ENCODE measurements at places on chromosomes 13 and 19.

DNA sequence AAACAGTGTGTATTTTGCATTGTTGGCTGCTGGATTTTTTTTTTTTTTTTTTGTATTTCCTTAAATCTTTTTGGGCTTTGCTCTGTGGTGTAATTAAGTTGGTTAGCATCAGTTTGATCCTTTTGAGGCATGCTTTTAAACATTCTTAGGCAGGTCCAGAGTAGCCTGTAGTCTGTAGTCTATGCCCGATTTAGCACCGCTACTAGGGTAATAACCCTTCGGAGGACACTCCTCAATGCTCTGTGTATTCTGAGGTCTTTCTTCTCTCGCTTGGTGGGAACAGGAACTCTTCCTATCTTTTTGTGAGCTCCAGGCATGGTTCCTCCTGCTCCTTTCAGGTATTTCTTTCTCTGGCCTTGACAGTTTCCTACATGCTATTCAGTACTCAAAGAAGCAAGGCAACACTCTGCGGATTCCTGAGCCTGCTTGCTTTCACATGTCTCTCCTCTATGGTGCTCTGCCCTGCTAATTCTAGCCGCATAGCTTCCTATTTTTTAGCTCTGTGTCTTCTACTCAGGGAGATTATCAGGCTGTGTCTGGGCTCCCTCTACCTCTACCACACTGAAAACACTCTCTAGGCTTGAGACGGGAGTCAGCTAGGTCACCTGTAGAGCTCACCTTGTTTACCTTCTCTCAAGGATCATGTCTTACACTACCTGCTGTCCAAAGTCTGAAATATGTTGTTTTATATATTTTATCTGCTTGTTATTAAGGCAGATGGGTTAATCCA, 195.1 kb downstream of the NDFIP2 start:
- no peak for DNase-seq

DNA sequence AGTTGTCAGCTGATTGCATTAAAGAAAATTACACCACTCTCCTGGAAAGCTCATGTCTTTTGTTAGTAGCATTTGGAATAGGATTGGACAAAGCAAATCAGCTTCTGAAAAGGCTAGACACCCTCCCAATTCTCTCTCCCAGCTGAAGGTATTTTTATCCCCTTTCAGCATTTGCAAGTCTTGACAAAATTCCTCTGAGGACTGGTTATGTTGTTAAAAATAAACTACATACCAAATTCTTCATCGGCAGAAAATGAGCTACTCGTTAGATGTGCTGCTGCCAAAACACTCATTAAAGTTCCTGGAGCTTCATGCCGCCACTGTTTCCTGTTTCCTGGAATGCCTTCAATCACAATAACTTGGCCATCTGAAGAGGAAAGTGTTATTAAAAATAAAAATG, 37.1 kb downstream of the UTP14C start:
- no peak for DNase-seq

DNA sequence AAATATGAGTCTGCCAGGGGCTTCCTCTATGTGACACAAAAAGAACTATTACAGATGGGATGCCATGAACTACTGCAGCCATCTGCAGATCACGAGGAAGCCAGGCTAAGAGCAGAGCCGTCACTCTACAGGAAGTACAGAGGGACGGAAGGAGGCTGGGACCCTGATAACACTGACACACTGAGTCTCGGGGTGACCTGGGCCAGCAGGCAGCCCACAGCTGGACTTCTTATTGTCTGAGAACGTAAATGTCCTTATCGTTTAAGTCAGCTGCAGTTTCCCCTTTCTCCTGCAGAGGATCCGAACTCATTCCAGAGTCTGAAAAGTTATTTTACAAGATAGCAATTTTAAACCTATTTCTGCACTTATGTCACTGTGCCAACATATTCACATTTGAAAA, 20.7 kb downstream of the PARP4 start:
- no peak for DNase-seq

DNA sequence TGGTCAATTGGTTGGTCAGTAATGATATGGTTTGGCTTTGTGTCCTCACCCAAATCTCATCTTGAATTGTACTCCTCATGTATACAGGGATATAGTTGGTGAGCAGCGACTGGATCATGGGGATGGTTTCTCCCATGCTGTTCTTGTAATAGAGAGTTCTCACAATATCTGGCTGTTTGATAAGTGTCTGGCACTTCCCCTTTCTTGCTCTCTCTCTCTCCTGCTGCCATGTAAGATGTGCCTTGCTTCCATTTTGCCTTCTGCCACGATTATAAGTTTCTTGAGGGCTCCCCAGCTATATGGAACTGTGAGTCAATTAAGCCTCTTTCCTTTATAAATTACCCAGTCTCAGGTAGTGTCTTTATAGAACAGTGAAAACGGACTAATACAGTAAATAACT, 120.7 kb downstream of the TRPC4 start:
- DNase-seq: no peak

- no peak for DNase-seq
Measured at GRCh38 chr13:40194224-40194806, 472.1 kb downstream of the FOXO1 start.

DNA sequence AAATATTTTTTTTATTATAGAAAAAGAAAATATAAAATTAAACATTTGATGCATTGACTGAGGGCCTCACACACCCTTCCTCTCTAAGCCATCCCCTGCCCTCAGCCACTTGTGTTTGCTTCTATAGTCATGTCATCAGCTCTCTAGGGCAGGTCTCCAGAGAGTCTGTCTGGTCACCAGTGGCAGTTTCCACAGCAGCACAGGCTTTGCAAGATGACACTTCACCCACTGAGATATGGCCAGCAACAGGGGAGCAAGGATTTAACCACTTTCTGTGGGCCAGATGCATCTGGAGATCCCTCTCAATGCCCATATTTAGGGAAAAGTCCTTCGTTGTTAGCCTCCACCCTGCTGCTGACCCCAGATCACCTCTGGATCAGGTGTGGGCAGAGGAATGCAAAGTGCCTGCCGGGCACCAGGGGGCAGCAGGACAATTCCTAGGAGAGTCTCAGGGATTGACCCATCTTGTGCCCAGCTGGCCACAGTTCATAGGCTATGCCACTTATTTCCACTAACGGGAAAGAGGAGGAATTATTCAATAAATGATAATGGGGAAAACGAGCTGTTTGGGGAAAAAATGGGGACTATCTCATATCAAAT, 4.8 kb downstream of the ABCC4 start:
- no peak for DNase-seq

GRCh38 chr13:61253105-61253877, 162.4 kb downstream of the PCDH20 start:
- DNase-seq: no peak

DNA sequence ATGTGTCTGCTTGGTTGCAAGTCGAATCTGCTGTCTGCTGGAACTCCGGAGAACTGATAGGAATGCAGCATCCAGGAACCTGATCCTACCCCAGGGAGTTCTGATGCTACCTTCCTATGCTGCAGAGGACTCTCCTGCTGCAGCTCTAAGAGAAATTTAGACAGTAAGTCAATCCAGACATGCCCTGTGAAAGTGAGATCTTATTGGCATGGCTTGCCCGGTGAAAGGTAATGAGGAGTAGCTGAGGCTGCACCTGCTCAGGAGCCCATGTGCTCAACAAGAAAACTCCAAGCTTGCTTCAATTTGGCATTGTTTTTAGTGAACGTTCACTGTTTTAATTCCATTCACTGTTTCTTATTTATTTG, 217.3 kb upstream of the SERP2 start:
- no peak for DNase-seq

DNA sequence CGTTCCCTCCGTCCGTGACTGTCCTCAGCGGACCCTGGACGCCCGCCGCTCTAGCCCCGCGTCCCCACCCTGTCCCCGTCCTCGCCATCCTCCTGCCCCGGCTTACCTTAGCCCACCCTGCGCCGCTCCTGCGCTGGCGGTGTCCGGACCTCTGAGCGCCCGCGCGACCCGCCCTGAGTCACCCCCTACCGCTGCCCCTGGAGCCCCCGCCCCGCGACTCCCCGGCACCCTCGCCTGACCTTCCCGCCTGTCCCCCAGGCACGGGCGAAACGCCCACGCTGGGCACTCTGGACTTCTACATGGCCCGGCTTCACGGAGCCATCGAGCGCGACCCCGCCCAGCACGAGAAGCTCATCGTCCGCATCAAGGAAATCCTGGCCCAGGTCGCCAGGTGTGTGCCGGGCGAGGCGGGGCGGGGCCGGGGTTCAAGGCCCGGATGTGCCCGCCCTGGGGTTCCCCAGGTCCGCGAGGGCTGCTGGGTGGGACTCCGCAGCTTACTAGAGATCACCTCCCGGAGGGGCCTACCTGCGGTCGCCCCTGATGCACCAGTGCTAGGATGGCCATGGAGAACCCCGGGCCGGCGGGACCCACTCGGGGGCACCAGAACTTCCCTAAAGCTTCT, 5.1 kb downstream of the HMG20B start:
- DNase-seq: no peak

DNA sequence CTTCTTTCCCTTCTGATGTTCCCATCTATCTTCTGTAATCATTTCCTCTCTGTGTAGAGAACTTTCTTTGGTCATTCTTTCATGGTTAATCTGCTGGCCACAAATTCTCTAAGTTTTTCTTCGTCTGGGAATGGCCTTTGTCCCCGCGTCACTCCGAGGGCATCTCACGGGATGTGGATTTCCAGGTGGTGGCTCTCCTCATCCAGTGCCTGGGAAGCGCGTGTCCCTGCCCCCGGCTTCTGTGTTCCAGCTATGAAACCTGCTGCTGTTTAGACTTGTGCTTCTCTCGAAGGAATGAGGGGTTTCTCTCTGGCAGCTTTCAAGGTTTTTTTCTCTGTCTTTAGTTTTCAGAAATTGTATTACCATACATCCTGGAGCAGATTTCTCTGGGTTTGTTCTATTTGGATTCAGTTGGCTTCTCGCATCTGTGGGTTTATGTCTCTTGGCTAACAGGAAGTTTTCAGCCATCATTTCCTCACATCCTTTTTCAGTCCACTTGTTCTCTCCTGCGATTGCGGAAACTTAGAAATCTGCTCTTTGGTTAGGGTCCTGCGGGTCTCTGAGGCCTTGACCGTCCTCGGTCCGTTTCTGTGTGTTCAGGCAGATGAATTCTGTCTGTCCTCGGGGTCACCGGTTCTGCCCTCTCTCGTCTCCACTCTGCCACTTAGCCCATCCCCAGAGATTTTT, 36.9 kb upstream of the DCUN1D2 start:
- DNase-seq: no peak

DNA sequence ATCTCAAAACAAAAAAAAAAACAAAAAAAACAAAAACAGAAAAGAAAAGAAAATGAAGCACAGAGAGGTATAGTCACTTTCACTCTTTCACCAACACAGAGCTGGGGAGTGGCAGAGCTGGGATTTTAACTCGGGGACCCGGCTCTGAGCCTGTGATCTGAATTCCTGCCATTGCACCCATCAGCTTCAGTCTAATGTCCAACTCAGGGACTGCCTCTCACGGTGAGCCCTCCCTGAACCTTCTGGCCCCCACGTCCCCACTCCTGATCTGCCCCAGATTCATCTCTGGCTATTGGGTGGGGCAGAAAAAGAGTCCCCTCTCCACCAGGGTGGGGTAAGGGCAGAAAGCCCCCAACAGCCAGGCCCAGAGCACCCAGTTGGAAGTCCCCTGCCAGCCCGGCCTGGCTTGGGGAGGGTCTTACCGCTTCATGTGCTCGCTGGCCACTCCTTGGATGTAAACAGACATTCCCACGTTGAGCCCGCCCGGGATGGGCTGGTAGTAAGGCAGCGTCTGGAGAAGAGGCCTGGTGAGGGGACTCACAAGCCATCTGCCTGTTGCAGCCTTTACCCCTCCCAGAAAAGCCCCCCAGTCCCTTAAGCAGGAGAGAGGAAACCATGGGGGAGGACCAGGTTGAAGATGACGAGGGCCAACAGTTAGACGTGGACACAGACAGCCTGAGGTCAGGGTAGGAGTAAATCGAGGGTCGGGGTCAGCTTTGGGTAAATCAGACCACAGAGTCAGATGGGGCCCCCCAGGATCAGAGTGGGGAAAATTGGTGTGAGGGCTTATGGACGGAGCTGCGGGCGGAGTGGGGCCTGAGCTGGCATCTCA, 520 bp downstream of the LGALS4 start:
- no peak for DNase-seq

DNA sequence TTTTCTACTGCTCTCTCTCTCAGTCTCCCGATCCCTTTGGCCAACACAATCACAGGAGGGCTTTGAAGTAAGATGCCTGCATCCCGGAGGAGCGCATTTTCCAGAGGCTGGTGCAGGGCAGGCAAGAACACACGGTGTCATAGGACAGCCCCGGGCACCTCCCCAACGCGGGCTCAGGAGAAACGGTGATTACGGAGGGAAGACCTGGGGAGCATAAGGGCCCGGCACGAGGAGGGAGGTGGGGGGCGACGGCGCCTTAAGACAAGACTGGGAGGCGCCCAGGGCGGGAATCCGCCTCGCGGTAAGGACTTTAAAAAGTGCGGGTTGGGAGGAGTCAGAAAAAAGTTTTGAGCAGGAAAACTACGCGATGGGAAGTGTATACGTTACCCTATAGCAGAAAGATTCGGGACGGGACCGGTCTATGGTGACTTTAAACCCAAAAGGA, 18.7 kb upstream of the ZNF888 start:
- DNase-seq: no peak

DNA sequence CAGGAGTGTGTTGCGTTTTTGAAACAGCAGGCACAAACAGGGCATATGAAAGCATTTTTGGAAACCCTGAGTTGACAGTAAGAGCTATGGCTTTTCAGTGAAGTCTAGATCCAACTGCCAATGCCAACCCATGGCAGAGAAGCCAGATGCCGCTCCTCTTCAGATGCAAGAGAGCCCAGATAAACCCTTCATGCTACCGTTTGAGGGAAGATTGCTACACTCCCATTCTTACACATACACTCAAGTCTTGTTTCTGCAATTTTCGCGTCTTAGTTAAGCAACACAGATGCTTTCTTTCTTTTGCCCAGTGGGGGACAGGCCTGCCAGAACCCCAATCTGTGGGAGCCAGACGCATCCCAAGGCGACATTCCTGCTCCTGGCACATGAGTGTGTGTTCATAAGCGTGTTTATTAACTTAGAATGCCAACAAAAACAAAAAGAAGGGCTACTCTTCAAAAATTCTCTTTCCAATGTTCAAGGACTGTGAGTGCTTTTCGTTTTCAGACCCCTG, 10.4 kb downstream of the BORCS8 start:
- no peak for DNase-seq

DNA sequence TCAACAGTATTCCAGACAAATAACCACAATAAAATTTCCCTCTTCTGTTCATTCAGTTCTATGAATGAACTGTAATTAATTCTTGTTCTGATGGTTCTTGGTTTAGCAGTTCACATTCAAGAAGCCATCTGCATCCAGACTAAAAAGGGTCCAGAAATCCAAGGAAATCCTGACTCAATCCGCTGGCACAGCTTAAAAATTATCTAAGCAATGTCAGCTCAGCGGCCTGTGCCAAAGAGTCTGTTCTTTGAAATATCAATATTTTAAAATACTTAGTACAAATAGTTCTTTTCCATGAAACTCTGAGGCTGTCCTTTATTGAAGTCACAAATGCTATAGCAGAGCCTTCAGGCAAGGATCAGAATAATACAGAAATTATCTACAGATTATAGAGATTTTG, 57.2 kb downstream of the DHRS12 start:
- DNase-seq: no peak

DNA sequence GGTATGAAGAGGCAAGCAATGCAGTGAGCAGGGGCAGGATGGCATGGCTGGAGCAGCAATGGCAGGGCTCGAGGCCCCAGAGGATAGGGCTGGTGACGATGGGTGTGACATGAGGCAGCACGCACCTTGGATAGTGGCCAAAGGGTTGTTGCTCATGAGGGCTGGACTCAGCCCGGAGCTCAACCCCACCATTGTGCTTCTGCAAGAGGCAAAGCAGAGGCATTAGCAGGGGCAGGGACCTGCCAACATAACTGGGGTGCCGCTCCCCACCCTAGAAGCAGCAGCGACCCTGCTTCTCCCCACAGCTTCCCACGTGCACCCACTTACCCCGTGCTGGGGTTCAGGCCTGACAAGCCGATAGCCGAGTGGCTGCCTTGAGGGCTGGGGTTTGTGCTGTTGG, 15.8 kb downstream of the ZNF574 start:
- DNase-seq: no peak
